RCC 7860 (cell line): ENCODE measurements at places on chromosomes 12 and 14.
A peak's percentile ranks its signal among the peaks of the same experiment; 100 is the strongest.

GRCh38 chr14:100436745-100437406, 113.7 kb downstream of the SLC25A47 start:
- no peak for DNase-seq

DNA sequence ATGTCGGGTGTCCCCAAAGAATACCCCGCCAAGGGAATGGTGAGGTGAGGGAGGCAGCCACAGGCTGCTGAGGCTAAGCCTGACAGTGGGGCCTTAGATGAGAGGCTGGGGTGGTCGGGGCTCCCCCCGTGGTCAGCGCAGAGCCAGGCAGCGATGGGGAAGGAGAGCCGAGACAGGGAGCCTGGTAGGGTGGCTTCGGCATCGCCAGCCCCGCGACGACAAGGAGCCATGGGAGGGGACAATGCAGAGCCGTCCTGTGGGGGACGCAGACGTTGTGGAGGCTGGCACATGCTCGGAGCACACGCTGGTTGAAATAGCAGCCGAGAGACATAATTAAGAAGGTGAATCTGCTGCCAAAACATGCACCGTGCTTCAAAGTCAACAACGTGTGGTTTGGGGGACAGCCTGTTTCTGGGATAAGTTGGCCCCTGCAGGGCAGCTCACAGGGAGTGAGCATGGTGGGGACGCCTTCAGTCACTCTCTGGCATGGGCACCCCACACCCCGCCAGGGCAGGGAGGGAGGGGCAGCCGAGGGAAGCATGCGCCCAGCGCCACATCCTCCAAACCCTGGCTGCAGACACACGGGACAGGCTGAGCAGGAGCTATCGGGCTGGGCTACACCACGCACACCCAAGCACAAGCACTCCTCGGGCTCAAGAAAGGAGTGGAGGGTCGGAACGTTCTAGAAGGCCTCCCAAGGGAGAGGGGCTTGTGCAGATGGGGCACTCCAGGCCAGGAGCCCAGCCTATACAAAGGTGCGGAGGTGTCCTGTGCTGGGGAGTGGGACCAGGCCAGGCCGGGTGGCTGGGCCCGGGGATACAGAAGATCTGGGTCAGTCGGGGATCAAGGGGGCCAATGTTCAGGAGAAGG, 66.6 kb upstream of the C14orf180 start:
- no peak for DNase-seq

- DNase-seq = no peak
Observed at GRCh38 chr14:20611277-20611676, 20.1 kb upstream of the RNASE12 start.

GRCh38 chr14:51285120-51285519, 45.1 kb downstream of the TMX1 start:
- no peak for DNase-seq

DNA sequence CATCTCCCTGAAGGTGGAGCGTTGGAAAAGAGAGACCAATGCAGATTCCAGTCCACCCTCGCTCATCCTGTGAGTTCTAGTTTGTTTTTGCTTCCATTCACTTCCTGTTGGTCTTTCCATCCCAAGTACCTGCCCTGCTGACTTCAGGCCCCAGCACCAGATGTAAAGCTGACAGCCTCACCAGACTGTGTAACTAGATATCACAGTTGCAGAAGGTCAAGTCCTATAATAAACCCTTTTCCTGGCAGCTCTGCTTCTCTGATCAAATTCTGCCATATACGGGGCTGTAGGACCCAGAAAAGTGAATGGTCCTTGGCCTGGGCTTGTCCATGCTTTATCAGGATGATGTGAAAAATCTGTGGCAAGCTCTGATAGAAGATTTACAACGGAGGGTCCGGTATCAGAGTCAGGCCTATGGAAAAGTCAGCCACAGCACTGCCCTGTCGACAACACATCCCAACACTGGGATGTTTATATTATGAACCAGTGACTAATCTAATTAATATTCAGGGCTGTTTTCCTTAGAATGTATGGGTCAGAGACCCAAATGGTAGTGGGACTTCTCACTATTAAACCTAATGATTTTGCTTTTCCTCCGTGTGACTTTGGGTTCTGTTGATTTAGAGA, 42.1 kb downstream of the CCDC175 start:
- no peak for DNase-seq

DNA sequence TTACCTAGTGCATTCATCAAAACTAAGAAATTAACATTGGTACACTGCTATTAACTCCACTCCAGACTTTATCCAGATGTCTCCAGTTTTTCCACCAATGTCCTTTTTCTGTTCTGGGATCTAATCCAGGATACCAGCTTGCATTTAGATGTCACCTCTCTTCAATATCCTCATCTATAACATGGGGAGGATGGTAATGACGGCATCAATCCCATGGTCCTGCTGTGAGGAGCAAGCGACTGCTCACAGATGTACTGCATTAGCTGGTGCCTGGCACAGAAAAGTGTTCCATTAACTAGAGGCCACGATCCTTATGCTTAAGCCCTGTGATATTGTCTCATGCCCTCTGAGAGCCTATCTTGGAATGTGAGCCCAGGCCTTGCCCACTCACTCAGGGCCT, 53.8 kb downstream of the CALM1 start:
- DNase-seq = no peak

DNA sequence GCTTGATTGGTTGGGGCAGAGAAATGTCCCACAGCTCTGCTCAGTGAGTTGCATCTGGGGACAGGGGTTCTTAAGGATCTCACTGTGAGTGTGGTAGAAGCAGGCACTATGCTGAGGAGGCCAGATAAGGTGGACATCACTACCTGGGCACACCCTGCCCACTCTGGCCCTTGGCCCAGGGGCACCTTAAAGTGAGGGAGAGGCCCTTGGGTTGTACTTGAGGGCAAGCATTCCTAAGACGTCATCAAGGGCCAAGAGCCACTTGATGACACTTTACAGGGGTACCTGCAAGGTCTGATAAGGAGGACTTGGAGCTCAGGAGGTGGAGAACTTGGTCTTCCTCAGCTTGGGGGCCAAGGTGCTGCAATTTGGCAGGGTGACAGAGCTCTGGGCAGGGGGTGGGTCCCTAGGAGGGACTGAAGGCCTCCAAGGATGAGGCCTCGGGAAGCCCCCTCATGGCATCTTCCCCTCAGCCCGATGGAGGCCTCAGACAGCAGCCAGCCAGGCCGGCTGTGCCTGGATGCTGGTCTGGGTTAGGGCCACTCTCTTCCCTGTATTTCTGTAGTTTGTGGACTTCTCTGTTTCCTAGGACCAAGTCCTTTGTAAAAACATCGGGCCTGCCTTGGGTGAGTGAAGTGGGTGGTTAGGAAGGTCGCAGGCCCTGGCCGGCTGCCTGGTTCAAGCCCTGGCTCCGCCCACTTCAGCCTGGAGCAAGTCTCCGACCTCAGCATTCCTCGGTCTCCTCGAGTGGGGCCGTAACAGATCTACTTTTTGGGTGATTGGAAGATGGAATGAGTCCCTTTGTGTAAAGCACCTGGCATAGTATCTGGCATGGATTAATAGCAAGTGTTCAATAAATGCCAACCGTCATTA, 24.8 kb downstream of the GPR68 start:
- DNase-seq = no peak

- DNase-seq = peak; percentile 91
Observed at GRCh38 chr14:34650786-34651584, 21.0 kb upstream of the SNX6 start.

GRCh38 chr12:79764641-79765040, 73.9 kb upstream of the PAWR start:
- DNase-seq = no peak

DNA sequence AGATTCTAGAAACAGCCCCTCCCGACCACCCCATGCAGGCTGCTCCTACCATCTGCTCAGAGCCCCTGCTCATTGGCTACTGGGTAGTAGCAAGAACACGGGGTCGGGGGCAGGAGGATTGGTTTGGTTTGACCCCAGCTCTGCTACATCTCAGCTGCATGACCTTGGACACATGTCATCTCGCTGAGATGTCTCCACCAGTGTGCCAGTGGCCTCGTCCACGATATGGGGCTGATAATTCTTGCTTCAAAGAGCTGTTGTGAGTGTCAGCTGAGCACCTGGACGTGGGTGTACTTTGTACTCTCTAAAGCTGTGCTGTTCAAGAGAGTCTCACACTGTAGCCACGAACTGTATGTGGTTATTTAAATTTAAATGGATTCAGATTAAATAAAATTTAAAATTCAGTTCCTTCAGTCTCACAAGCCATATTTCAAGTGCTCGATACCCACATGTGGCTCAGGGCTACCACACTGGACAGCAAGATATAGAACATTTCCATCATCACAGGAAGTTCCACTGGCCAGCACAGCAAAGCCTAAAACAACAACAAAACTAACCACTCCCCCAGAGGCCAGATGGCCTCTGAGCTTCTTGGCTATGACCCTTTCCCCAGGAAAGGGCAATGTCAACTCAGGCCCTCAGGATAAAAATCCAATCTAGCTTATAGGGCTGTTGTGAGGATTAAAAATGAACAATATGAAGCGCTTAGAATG, 18.6 kb downstream of the LTBP2 start:
- DNase-seq = no peak

DNA sequence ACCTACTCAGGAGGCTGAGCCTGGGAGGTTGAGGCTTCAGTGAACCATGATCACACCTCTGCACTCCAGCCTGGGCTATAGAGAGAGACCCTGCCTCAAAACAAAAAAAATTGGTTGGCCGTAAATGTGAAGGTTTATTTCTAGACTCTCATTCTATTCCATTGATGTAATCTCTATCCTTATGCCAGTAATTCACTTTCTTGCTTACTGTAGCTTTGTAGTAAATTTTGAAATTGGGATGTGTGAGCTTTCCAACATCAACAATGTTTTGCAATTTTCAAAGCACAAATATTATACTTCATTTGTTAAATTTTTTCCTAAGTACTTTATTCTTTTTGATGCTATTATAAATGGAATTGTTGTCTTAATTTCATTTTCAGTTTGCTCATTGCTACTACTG, 24.6 kb downstream of the LIN52 start:
- DNase-seq = no peak

- DNase-seq = no peak
Observed at GRCh38 chr12:2009623-2010022, 5.4 kb upstream of the DCP1B start.

DNA sequence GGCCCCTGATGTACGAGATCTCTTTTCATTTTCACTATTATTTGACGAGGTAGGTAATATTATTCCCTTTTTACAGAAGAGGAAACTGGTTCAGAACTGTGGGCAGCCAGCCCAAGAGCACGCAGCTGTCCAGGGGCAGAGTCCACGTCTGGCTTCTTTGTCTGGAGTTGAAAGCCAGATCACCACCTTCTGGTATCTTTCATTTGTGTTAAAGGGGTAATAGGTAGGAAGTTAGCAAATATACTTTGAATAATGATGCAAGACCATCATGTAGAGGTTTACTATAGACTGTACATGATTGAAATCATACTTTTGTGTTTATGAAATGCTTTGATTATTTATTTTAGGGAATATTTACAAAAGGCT, 144.1 kb upstream of the AMIGO2 start:
- DNase-seq = no peak

DNA sequence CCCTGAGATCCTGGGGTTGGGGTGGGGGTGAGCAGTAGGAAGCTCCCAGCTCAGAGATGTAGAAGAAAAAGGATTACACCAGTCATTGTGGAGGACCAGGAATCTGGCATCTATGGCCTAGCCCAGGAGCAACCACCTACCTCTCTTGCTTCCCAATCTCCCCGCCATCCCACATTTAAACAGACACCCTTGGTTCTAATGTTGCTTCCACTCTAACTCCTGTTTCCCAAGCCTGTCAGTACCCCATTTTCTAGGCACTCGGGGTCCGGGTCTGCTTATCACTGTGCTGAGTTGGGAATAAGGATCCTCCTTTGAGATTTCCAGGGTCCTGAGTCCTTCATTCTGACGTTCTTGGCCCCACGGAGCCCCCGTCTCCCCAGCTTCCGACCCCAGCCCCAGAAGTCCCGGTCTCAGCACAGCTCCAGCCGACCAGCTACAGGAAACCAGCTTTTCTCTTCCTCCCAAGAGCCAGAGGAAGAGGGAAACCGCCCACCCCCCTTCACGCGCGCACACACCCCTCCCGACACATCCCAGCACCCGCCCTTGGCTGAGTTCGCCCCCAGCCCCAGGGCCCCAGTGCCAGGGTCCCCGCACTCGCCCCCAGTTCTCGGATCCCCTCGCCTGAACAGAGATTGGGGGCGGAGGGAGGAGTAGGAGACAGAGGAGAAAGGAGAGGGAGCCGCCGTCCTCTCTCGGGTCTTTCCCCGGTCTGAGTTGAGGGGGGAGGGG, 1.2 kb downstream of the ITGA5 start:
- no peak for DNase-seq

DNA sequence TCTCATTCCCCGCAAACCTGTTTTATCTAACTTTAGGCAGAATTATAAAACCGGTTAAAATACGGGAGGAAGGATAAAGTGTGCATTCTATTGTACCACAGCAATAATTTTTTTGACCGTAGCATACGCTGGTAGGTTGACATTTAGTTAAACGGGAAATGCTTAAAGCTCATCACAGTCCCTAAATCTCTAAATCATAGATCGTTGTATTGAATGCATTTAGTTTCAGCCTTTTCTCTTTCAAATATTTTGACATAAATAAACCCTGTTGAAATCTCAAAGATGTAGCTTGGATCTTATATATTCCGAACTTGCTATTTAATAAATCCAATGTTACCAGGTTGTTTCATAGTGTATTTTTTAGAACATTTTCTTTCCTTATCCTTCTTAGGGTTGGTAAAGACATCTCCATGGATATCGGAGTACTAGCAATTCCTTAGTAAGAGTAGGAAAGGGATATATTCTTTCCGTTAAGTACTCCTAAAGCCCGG, 798 bp downstream of the CLEC2B start:
- DNase-seq = peak; percentile 24

DNA sequence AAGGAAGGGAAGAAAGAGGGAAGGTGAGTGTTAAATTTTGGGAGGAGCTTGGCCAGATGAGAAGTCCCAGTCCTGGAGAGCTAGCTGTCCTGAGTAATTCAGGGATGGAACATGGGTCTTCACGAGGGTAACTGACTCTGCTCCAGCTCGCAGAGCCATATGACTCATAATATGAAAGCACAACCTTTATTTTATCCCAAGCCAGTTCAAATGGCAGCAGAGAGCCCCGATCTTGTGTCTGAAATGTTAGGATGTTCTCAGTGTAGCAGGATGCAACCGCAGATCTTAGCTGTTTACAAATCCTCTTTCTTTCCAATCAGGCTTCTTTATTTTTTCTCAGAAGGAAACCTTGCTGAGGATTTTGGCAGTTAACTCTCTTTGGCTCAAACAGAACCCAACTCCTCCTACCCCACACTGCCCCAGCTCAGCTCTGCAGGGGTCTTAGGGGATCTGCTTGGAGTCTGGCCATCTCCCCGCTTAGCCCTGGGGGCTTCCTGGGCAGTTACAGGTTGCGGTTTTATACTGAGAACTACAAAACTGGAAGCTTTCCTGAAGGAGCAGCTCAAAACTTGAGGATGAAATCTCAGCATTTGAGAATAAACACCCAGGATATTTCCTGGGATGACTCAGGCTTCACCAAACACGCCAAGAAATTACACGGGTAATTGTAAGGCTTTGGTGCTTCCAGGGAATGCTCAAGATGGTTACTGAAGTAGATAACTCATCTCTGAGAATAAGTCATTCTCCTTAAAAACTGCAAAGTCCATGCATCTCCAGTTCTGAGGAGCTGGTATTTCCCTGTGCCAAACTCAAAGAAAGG, 92.5 kb downstream of the VCPKMT start:
- peak; percentile 66 for DNase-seq

- DNase-seq = peak; percentile 17
Observed at GRCh38 chr12:122842505-122843405, 7.5 kb downstream of the HIP1R start.

- peak; percentile 70 for DNase-seq
Observed at GRCh38 chr12:100955139-100955538, 160.6 kb downstream of the ANO4 start.

- DNase-seq = no peak
Observed at GRCh38 chr14:77986773-77987172, 183.4 kb upstream of the NRXN3 start.

- DNase-seq = no peak
Observed at GRCh38 chr12:88544991-88545980, 35.0 kb downstream of the KITLG start.
